ENCODE measurements at places on chromosomes 4 and X.

- peak; percentile 59 for DNase-seq
Measured at GRCh38 chrX:135596495-135596894, 76.0 kb downstream of the INTS6L start.

DNA sequence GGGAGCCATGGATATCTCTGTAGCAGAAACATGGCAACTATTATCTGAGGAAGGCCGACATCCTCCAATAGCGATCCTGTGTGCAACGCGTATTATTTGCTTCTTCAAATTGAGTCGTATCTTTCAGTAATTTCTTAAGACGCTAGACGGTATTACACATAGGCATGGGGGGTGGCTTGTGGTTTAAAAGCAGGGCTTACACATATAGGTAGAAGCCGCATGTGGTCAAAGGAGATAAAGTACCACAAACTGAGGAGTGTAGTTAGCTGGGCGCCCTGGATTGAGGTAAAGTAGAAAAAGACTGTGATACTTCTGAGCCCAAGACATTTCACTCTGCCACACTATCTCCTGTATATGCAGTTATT, 94.6 kb downstream of the SORBS2 start:
- no peak for DNase-seq

DNA sequence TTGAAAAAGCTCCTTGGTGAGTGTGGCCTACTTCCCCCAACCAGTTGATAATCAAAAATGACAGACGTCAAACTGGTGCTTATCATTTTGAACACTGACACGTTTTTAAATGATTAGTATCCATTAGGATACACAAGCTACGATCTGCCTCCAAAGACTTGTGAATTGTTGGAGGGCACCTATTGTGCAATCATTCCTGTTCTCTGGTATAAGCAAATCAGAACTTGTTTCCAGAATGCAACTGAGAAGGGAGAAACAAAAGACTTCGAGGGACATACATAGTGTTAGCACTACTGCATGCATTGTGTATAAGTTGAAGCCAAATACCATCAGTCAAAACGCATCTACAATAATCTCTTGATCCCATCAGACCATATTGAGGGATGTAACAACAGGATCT, 11.6 kb downstream of the NPY2R start:
- DNase-seq, result no peak

DNA sequence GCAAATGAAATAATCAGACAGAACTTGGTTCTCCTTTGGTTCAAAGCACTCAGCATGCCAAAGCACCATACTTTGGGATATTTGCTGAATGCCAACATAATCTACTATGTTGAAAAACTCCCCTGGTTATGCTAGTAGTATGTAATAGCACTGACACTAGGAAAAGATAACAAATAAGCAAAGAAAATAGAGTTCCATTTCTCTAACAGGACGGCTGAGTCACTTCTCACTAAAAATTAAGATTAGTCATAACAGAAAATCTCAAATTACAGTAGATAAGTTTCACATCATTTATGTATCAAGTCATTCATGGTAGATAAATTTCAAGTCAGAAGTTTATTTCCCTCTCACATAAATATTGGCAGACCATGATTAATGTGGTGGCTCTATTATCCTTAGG, 17.9 kb downstream of the PDHA2 start:
- DNase-seq, result no peak

- no peak for DNase-seq
Measured at GRCh38 chrX:54066841-54067240, 22.6 kb upstream of the PHF8 start.

- DNase-seq, result peak; percentile 25
Measured at GRCh38 chr4:7186031-7186430, 6.3 kb upstream of the SORCS2 start.

DNA sequence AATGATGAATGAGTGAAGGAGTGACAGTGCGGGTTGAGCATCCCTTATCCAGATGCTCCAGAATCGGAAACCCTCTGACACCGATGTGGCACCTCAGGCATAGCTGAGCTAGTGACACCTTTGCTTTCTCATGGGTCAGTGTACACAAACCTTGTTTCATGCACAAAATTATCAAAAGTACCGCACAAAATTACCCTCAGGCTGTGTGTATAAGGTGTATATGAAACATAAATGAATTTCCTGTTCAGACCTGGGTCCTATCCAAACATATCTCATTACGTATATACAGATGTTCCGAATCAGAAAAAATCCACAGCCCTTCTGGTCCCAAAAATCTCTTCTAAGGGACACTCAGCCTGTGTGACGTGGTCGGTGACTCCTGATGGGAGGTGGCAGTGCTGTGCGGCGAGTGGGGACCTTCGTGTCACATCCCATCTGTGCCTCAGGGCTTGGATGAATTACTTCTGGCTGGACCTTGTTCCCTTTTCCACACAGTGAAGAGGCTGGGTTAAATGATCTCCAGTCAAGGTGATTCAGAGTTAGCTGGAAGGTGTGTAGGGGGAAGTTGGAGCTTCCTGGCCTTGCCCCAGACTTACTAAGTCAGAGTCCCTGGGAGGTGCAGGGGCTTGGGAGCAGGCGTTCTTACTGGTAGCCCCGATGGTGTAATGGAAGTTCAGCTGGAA, 18.8 kb downstream of the RGS12 start:
- DNase-seq, result no peak
